GM23248 (cell line): ENCODE measurements at places on chromosomes 3 and 15. TPM values are rescaled to one million over a fixed set of nuclear protein-coding genes. Genes with fewer than 3 reads are reported as not detected.

DNA sequence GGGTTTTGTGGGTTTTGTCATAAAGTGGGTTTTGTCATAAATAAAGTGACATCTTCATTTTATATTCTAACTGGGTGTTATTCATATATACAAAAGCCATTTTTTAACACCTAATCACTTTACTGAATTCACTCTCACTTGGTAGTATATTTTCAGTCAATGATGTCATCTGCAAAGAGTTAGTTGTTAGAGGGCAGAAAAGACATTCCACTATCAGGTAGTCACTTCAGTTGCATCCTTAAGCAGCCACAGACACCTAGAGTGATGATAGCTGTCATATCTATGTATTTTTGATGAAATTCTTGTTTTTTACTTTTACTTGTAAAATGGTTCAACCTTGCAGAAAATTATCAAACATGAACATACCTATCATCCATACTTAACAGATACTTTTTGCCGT, 89.0 kb downstream of the DHX36 start:
- peaks cover 9% of the 10 kb centered on the region for H3K4me1 ChIP-seq
- no peaks in the 10 kb centered on the region for H3K36me3 ChIP-seq
- H3K4me3 ChIP-seq, result no peak overlapping the region
- DNase-seq, result peak; percentile 64
- H3K27ac ChIP-seq, result no peak overlapping the region

GRCh38 chr3:115651599-115651998, 28.3 kb downstream of the GAP43 start:
- no peaks in the 10 kb centered on the region for H3K27me3 ChIP-seq
- H3K27ac ChIP-seq, result no peak overlapping the region
- no peak for DNase-seq
- H3K36me3 ChIP-seq, result no peaks in the 10 kb centered on the region

GRCh38 chr15:51561271-51561670, 61.3 kb downstream of the DMXL2 start:
- no peaks in the 10 kb centered on the region for H3K27me3 ChIP-seq
- no peaks in the 10 kb centered on the region for H3K36me3 ChIP-seq
- no peak for DNase-seq
- H3K4me3 ChIP-seq, result no peak overlapping the region
- no peak overlapping the region for H3K27ac ChIP-seq
- H3K4me1 ChIP-seq, result no peaks in the 10 kb centered on the region

GRCh38 chr15:37054336-37054735, 46.0 kb downstream of the MEIS2 start:
- no peak overlapping the region for H3K4me3 ChIP-seq
- H3K27ac ChIP-seq, result no peak overlapping the region
- no peak for DNase-seq
- peaks cover 19% of the 10 kb centered on the region; the same call in 1 of the 2 replicates for H3K36me3 ChIP-seq
- peaks cover 11% of the 10 kb centered on the region for H3K4me1 ChIP-seq

- H3K4me1 ChIP-seq, result no peaks in the 10 kb centered on the region
- H3K27me3 ChIP-seq, result no peaks in the 10 kb centered on the region
- DNase-seq, result no peak
- H3K4me3 ChIP-seq, result no peak overlapping the region
- no peak overlapping the region for H3K27ac ChIP-seq
Observed at GRCh38 chr3:51191768-51192167, 193.3 kb upstream of the MANF start.

DNA sequence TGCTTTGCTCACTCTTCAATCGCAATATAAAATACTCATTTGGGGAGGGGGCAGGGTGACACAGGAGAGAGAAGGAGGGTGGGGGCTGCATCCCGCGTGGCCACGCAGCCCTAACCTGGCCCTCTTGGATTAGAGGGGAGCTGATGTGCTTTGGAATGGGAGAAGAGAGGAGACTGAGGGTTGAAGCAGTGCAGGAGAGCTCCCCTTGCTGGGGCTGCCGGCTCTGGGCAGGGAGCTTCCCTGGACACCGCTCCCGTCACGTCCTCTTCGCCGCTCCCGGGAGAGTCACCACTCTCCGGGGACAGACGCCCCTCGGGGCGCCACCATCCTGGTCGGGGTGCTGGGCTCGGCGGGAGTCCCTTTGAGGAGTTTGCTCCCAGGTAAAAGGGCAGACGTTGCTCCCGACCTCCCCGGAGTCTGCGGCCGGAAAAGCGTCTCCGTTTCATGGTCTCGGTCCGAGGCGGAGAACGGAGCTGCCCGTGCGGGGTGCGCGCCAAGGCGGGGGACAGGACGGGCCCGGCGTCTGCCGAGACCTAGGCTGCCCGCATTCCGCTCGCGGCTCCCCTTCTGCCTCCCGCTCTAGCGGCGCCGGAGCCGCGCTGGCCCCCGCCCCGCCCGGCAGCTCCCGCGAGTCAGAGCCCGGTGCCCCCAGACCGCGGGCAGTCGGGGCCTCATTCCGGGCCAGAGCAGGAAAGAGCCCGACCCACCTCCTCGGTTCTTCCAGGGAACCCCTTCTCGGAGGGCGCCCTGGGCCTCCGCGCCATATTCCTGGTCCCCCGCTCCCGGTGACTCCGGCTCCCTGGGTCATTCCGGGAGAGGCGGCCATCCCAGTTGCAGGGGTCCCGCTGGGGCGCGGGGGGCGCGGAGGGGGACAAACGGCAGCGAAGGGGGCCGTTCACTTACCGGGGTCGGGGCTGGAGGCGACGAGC, 603 bp downstream of the SLC7A14 start:
- no peaks in the 10 kb centered on the region for H3K36me3 ChIP-seq
- peak; percentile 33 for DNase-seq
- no peak overlapping the region for H3K27ac ChIP-seq
- H3K4me1 ChIP-seq, result peaks cover 3% of the 10 kb centered on the region; the same call in 1 of the 2 replicates

GRCh38 chr3:62056658-62057057, 316.7 kb downstream of the FEZF2 start:
- H3K36me3 ChIP-seq, result no peaks in the 10 kb centered on the region
- DNase-seq, result no peak
- no peak overlapping the region for H3K4me3 ChIP-seq
- H3K27me3 ChIP-seq, result no peaks in the 10 kb centered on the region

DNA sequence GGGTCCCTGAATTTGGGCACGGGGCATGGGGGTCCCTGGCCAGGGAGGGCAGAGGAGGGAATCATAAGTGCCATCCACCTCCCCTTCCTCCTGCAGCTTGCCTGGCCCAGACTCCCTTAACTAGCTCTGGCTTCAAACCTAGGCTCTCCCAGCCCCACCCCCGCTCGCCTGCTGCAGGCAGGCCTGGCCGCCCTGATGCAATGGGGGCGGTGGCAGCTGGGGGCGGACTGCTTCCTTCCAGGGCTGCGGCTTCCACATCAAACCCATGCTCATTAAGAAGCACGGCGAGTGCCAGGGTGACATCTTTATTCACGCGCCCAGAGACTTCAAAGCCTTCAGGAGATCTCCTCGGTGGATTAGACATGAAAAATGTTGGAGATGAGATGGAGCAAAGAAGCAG, 123.1 kb downstream of the TPRA1 start:
- H3K4me3 ChIP-seq, result no peak overlapping the region
- H3K4me1 ChIP-seq, result no peaks in the 10 kb centered on the region
- no peak overlapping the region for H3K27ac ChIP-seq
- no peaks in the 10 kb centered on the region; the same call in 1 of the 2 replicates for H3K27me3 ChIP-seq
- no peaks in the 10 kb centered on the region for H3K36me3 ChIP-seq

GRCh38 chr3:50972029-50972428, 297.3 kb downstream of the DOCK3 start:
- no peak overlapping the region for H3K27ac ChIP-seq
- no peaks in the 10 kb centered on the region for H3K27me3 ChIP-seq
- H3K36me3 ChIP-seq, result no peaks in the 10 kb centered on the region
- no peak for DNase-seq

- H3K36me3 ChIP-seq, result no peaks in the 10 kb centered on the region
- no peaks in the 10 kb centered on the region for H3K4me1 ChIP-seq
- H3K4me3 ChIP-seq, result no peak overlapping the region
Observed at GRCh38 chr3:143122608-143123352, 3.2 kb downstream of the CHST2 start.

DNA sequence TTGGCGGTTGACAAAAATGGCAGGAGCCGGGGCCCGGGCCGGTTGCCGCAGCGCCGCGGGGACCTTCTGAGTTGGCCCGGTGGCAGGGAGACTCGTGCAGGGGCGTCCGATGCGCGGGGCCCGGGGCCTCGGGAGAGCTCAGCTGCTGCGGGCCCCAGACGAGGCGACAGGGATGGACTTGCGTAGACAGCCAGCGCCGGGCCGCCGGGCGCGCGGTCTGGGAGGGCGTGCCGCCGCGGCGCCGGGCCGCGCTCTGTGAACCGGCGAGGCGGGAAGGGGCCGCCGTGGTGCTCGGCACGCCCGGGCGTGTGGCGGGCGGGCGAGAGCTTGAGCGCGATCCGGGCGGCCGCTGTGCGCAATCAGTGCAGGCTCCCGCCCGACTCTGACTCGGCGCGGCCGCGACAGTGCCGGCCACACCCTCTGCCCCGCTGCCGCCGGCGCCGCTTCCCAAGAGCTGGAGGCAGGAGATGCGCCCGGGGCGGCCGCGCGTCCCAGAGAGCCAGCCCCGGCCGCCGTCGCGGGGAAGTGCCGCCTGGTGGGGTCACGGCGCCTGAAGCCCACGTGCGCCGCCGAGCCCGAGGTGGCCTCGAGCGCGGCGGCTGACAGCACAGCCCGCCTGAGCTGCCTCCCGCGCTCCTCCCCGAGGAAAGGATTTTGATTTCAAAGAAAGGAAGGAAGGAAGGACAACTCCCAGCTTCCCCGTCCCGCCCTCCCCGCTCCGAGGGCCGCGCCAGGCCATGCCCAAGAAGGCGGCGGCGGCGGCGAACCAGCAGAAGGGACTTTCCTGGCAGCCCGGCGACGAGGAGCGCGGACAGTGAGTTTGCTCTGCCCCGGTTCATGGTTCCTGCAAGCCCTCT, 657 bp downstream of the TLNRD1 start:
- H3K4me1 ChIP-seq, result peaks cover 33% of the 10 kb centered on the region
- peak overlapping the region; percentile 89 for H3K4me3 ChIP-seq
- peak; percentile 89 for DNase-seq
- H3K36me3 ChIP-seq, result no peaks in the 10 kb centered on the region

DNA sequence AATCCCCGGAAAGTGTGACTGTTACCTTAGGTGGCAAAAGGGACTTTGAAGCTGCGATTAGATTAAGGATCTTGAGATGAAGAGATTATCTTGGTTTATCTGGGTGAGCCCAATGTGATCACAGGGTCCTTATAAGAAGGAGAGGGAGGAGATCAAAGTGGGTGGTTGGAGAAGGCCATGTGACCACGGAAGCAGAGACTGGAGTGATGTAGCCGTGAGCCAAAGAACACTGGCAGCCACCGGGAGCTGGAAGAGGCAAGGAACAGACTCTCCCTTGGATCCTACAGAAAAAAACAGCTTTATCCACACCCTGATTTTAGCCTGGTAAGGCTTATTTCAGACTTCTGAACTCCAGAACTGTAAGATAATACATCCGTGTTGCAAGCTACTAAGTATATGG, 29.9 kb downstream of the CRABP1 start:
- no peak overlapping the region for H3K27ac ChIP-seq
- DNase-seq, result no peak
- H3K27me3 ChIP-seq, result peaks cover 25% of the 10 kb centered on the region
- H3K36me3 ChIP-seq, result no peaks in the 10 kb centered on the region
- no peaks in the 10 kb centered on the region for H3K4me1 ChIP-seq

The PLAAT1 gene
- not detected in 2 replicates for total RNA-seq

The BHLHE40 gene
- total RNA-seq, result 27.6 and 33.9 TPM in 2 replicates

The DOCK3 gene
- 0.43 and 0.51 TPM in 2 replicates for total RNA-seq
